ENCODE measurements at places on chromosomes 12 and 14.

DNA sequence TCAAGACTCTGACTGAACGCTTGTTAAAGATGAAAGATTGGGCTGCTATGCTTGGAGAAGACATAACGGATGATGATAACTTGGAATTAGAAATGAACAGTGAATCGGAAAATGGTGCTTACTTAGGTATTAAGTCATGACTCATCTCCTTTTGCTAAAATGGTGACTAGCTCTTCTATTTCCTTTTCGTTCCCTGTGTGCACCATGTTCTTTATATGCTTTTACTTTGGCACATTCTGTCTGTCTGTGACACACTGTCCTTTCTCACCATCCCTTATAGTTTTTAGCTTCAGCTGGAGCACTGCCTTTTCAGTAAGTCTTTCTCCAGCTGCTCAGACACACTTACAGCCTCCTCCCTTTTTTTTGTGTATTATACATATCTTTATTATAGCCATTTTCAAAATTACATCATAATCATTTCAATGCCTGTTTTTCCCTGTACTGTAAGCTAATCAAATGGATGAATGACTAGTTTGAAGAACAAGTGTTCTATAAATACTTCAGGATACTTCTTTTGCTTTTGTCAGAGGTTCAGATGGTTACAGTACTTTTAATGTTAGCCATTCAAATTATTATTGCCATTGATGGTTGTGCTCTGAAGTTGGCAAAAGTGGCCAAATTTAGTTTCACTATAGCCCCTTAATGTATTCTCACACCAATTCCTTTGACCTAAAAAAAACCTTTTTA lies 68.6 kb downstream of the MIA2 start:
- DNase-seq: no peak

- no peak for DNase-seq
Measured at GRCh38 chr12:98644433-98644711, 216 bp downstream of the IKBIP start.

- DNase-seq: peak; percentile 39
Measured at GRCh38 chr14:28608851-28609828, 157.4 kb upstream of the FOXG1 start.

- DNase-seq: no peak
Measured at GRCh38 chr12:66823857-66824570, 145.1 kb upstream of the GRIP1 start.

GRCh38 chr12:114131824-114132223 lies 165.7 kb upstream of the RBM19 start:
- DNase-seq: no peak

DNA sequence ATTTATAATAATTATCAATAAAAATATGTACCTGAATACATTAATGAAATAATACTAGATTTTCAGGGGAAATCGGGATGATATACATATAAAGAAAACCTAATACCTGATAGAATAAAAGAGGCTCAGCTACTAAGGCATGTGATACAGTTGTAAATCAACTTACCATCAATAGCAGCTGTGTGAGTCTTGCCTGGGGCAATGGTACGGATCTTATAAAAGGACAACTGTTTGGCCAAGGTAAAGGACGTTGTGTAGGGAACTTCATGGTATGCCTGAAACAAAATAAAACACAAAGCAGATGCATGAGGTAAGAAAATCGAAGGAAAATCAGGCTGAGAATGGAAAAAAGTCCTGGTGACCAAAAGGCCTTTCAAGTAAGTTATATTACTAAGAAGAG lies 25.4 kb downstream of the NEK9 start:
- DNase-seq: no peak

DNA sequence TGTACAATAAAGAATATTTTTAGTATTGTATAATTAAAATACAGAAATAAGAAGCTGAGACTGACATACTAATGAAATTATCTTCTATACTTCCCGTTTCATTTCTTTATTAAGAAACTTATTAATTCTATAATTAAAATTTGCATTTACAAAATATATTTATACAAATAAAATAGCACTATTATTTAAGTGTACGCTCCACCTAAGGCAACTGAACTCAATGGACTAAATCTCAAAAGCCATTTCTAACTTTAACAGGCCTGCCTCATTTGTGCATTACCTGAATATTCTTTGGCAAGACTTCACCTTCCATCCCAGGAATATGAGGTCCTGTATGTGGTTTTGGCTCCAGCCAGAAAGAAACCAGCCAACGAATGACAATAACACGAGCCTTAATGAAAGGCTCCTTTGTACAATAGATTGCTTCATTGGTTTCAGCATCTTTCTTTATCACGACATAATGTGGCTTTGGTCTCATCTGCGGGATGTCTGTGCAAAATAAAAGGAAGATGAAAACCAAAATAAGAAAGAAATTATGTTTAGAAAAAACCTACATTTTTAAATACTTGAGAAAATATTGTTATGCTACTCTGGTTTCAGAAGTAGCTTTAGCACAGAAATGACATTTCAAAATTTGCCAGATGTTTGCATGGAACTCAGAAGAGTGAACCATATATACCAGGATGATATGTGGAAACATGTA lies 58.7 kb downstream of the RALGAPA1 start:
- no peak for DNase-seq

DNA sequence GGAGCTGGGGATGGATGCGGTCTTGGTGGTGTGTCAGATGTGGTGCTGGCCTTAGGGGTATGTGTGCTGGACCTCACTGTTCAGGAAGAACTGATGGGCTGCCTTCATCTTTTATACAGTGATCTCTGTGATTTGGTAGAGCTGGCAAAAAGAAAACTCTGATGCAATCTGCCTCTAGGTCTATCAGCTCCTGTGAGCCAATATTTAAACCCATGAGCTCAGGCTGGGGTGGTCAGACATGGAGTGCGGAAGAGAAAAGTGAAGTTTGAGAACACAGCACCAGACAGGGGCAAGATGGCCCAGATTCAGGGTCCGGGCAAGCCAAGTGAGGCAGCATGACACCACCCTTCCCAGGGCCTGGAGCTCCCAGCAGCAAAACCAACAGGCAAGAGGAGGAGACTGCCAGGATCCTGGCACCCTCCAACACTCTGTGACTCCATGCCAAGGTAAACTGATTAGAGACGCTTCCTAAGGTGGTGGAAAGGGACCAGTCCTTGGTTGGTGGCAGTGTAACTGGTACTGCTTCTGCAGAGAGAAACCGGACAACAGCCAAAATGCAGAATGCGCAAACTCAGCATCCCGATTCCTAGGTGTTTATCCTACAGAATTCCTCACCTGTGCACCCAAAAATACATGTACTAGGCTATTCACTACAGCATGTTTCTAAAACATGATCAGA lies 82.3 kb downstream of the CHGA start:
- DNase-seq: no peak

DNA sequence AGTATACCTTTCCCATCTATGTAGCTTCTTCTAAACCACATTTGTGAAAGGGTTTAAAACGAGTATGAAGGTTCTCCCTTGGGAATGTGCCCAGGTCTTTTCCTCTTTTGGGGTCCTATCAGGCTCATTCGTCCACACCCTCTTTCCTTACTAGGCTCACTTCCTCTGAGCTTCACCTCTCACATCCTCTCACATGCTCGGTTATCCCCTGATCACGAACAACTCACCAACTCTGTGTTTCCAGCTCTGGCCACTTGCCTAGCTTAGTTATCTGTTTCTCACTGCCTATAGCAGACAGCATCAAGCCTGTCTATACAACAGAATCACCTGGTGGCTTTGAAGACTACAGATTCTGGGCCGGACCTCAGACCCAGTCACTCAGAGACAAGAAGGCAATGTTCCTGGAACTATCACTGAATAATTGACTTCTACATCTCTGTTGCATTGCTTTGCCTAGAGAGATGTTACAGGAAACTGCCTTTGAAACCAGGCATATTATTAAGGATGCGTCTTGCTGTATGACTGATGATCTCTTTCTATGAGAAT lies 158.2 kb downstream of the FOXN3 start:
- DNase-seq: no peak

All from activated T-cell treated with anti-CD3 and anti-CD28 coated beads, Interleukin-2, amount 50 U/mL, for 48 hours (primary cell).